ENCODE measurements at places on chromosomes 7 and 10. TPM values are rescaled to one million over a fixed set of nuclear protein-coding genes. Genes with fewer than 3 reads are reported as not detected.

GRCh38 chr7:113775804-113776203 lies 143.0 kb downstream of the PPP1R3A start:
- no peak for DNase-seq

GRCh38 chr7:140635345-140635744 lies 5.3 kb downstream of the DENND2A start:
- DNase-seq, result no peak

DNA sequence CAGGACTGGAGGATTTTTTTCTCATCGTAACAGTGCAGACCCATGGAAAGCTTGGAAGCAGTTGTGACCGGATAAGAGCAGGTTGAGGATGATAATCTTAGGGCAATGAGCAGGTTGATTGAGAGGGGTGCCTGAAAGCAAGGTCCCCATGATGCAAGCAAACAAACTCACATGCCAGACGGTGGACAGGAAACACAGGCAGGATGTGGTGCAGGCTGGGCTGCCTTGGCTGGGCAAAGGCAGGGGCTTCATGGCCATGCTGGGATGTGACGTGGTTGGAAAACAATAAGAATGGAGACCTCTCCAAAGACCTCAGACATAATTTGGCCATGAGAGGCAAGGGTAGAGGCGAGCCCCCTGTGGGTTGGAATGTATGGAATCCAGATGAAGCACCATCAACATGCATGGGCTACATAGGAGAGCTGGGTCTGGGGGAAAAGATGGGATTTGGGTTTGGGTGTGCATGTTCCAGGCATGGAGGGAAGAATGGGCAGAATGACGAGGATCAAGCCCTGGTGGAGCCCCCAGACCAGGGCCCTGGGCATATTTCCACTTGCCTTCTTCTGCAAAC lies 58.3 kb downstream of the IKZF1 start:
- no peak for DNase-seq

- DNase-seq, result no peak
Observed at GRCh38 chr7:109772161-109772560, 1202.5 kb downstream of the DNAJB9 start.

DNA sequence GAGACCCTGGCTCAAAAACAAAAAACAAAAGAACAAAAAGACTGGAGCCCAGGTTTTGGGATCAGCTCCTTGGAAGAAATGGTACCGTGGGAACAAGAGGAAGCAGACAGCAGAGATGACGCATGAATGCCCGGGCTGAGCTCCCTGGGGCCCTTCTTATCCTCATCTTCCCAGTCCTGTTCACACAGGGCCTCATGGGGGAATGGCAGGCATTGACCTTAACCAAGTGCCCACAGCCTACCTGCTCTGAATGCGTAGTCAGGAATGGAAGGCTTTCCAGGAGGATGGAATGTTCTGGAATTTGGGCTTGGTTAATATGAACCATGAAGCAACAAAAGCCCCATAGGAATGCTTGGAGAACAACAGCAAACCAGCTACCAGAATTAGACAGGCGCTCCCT lies 154.7 kb downstream of the PRPF18 start:
- no peak for DNase-seq

DNA sequence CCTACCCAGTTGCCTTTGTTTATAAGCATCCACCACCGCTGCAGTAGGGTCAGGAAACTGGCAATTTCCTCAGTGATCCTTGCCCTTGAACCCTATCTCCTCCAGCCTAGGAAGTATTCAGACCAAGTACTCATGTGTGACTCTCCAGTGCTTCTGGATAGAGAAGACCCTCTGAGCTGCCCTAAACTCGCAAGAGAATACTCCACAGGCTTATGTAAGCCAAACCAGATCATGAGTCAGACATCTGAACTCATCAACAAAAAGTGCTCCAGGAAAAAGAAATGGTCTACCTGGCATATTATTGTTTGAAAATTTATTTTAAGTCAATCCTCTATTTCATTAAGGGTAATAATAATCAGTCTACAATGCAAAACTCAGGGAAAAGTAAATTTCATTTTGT lies 101.3 kb downstream of the KAT6B start:
- DNase-seq, result no peak

DNA sequence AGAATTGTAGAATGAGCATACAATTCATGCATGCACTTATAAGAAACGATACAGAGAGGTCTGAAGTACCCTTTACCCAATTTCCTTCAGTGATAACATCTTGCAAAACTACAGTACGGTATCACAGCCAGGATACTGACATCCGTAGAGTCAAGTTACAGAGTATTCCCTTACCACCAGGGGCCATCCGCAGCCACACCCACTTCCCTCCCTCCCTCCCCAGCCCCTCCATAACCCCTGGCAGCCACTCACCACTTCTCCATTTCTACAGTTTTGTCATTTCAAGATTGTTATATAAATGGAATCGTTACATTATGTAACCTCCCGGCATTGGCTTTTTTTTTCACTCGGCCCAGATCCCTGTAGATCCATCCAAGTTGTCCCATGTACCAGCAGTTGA lies 113.6 kb upstream of the RET start:
- no peak for DNase-seq

GRCh38 chr7:38369816-38370493 lies 96.5 kb upstream of the TARP start:
- DNase-seq, result peak; percentile 94

The PAPOLB gene
- 29.1 TPM for total RNA-seq

The SDK1 gene
- total RNA-seq, result 24.9 TPM

The MUC3A gene
- total RNA-seq, result 1.6 TPM

Measured in testis (tissue), 5 donors.